ENCODE measurements at places on chromosomes 12 and 14.

- no peak for DNase-seq
Observed at GRCh38 chr12:23585782-23586163, 363.7 kb downstream of the SOX5 start.

DNA sequence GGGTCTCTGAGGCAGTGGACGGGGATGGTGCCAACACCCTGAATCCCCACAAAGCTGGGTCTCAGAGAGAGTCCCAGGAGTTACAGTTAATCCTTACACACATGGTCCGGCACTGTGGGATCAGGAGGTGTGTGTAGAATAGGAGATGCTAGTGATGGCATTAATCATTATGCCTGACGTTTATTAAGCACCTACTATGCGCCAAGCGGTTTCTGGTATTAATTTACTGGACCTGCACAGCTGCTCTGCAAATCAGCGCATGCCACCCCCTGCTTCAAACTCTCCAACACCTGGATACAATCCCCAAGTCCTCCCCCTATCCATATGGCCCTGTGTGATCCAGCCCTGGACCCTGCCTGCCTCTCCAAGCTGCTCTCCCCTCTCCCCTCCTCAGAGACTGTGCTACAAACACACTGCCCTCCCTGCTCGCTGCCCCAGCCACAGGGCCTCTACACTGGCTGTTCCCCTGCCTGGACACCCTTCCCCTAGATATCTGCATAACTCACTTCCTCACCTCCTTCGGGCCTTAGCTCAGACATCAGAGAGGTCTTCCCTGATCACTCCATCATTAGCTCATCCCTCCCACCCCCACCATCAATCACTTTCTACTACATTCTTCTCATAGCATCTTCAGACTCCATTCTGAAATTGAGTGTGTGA is 86.0 kb downstream of the RFLNA start:
- DNase-seq: no peak

DNA sequence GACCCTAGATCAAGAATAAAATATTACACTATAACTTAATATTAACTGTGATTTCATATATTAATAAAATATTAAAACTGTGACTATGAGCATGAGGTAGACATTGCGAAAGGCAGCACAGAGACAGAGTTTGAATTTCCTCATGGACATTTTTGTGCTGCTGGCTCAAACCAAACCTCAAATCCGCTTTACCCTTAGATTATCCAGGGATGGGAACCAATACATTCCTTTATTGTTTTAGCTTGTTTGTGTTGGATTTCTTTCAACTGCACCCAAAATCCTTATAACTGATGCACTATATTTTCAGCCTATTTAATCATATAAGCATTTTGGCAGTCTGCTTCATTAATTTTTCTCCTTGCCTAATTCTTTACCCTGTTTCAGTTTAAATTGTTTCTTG is 436.7 kb downstream of the ATP23 start:
- DNase-seq: no peak

GRCh38 chr14:59292028-59292427 is 103.6 kb downstream of the DAAM1 start:
- DNase-seq: no peak

- DNase-seq: no peak
Observed at GRCh38 chr14:56207626-56208292, 89.5 kb downstream of the PELI2 start.

DNA sequence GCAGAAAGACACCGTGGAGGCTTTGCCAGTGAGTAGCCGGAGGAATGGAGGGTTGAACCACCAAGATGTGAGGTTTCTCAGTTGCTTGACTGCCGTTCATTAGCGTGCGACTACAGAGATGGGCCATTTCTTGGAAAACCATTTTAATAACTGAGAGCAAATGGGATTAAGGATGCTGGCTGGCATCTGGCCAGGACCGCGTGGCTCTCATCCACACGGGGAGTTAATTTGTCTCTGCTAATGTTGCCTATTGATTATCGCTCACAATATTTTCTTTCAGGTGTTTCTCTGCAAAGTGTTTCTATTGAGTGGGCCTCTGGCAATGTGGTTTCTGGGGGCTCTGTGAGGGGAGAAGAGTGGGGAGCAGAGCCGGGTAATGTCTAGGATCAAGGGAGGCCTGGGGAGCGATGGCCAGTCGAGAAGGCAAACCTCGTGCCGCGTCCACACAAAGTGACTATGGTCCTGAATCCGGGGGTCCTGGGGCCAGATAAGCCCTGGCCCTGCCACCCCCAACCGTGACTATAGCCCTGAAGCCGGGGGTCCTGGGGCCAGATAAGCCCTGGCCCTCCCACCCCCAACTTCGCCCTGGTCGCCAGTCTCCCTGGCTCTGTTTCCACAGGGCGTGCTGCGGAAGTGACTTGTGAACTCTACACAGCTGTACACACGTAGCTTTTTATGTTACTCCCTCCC is 110.6 kb downstream of the PRMT8 start:
- no peak for DNase-seq

DNA sequence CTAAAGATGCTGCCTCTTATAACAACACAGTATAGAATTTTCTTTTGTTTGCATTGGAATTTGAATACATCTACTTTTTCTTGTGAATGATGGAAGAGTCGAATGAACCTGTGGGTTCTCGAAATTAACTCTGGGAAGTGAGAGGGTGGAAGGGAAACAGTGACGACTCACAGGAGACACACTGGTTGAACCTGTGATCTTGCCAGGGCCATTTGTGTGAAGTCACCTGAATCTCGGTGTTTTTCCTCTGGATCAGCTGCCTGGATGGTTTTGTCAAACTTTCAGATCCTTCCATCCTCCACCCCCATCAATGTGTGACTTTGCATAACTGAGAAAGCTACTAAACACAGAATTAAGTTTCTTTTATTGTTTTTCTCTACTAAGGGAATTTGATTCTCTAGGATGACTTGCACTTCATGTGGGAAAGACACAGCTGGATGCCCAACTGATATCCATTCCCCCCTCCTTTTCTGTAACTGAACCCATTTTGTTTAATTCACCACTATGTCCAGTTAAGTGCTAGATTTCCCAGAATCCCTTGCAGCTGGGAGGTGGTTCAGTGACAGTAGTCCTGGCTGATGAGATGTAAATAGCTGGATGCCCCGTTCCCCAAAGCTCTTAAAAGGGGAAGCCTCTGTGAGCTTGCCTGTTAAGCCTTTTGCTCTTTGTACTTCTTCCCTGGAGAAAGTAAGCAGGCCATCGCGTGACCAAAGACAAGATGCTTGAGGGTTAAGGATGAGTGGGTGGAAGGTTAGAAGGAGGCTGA is 6.3 kb downstream of the PPFIBP1 start:
- no peak for DNase-seq

DNA sequence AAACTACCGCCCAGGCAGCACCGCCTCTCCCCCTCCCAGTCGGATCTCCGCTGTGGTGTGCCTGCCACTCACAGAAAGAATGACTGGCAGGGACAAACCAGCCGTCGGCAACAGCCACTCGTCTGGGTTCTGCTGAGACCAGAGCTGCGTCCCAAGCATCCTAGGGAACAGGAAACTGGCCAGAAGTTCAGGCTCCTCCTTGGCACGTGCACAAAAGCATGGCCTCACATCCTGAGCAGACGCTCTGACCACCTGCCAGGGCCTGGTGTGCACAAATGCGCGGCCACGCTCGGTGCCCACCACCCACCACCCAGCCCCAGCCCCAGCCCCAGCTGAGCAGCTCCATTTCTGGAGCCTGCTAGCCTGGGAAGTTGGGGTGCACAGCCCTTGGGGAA is 214.8 kb downstream of the DPF3 start:
- no peak for DNase-seq

- peak; percentile 57 for DNase-seq
Observed at GRCh38 chr12:110280392-110280778, 662 bp upstream of the ATP2A2 start.

All from K562 (cell line).